T-helper 2 cell treated with Interferon-gamma antibody and Interleukin-4, amounts not matched to agents 100 ng/mL and 5 ng/mL, for 36 hours (primary cell): ENCODE measurements at places on chromosomes 6 and 20. TPM values are rescaled to one million over a fixed set of nuclear protein-coding genes. Genes with fewer than 3 reads are reported as not detected.

The VGLL2 gene
- not detected in 2 replicates for total RNA-seq

The TENT5A gene
- total RNA-seq = 1.4 and 2.5 TPM in 2 replicates

The ZFP57 gene
- total RNA-seq = 2.1 and 2.3 TPM in 2 replicates

The RNGTT gene
- 23.0 and 23.8 TPM in 2 replicates for total RNA-seq

The METTL24 gene
- total RNA-seq = not detected in 2 replicates

The ID4 gene
- total RNA-seq = not detected in 2 replicates

The LTB gene
- total RNA-seq = 767 and 782 TPM in 2 replicates

The LY86 gene
- total RNA-seq = 4.6 and 5.1 TPM in 2 replicates

The IPCEF1 gene
- 9.5 and 10.2 TPM in 2 replicates for total RNA-seq

The DDRGK1 gene
- 51.5 and 52.9 TPM in 2 replicates for total RNA-seq

The MAS1 gene
- not detected in 2 replicates for total RNA-seq

The GABRR1 gene
- total RNA-seq = not detected in 2 replicates

The PRDM13 gene
- not detected in 2 replicates for total RNA-seq
